ENCODE measurements at places on chromosomes 11 and 22.
A peak's percentile ranks its signal among the peaks of the same experiment; 100 is the strongest.

GRCh38 chr22:20499769-20500168 lies 4.2 kb upstream of the KLHL22 start:
- DNase-seq, result no peak

DNA sequence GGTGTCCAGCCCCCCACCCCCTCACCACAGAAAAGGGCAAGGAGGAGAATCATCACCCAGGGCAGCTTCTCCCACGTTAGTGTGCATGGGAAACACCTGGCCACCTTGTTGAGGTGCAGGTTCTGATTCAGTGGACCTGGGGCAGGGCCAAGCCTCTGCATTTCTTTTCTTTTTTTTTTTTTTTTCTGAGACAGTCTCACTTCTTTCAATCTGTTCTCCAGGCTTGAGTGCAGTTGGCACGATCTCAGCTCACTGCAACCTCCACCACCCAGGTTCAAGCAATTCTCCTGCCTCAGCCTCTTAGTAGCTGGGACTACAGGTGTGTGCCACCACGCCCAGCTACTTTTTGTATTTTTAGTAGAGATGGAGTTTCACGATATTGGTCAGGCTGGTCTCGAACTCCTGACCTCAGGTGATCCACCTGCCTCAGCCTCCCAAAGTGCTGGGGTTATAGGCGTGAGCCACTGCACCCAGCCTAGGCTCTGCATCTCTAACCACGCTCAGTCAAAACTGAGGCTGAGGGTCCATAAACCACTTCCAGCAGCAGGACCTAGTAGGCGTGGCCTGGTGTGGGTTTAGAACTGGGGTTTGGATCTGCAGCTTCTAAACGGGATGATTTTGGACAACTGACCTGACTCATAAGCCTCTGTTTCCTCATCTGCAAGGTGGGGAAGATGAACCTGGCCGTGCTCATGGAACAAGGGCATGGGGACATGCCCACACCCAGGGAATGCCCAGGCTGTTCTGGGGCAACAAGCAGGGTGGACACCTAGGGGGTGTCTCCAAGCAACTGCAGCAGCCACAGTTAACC lies 734 bp downstream of the ZP1 start:
- DNase-seq, result no peak

GRCh38 chr11:29282088-29282487 lies 734.7 kb downstream of the KCNA4 start:
- no peak for DNase-seq

- no peak for DNase-seq
Observed at GRCh38 chr11:66457826-66458225, 8.9 kb upstream of the PELI3 start.

- DNase-seq, result no peak
Observed at GRCh38 chr11:62046568-62047100, 77.2 kb upstream of the INCENP start.

DNA sequence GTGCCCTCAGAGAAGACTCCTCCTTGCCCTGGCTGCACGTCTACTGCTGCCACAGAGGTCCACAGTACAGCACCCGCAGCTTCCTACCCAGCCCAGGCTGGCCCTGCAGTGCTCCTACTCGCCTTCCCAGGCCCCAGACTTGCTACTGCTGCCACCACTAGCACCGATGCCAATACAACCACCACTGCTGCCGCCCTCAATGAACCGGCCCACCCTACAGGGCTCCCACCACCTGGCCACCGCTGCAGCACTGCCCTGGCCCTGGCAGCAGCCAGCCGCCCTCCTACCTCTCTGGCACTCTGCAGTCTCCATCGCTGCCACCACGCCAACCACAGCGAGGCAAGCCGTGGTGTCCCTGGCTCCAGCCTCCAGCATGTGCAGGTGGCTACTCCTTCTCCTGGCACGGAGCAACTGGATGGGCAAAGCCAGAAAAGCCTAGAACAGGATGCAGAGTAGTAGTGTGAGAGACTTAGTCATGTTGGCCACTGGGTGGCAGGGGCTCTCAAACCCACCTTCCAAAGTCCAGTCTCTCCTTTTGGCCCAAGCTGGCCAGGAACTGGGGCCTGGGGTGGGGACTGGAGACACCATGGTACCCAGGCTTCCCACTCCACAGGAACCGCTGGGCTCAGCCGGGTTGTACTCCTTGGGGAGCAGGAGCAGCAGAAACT lies 39.4 kb downstream of the C22orf42 start:
- DNase-seq, result no peak

- DNase-seq, result no peak
Observed at GRCh38 chr22:38032681-38033521, 24.3 kb upstream of the PICK1 start.

DNA sequence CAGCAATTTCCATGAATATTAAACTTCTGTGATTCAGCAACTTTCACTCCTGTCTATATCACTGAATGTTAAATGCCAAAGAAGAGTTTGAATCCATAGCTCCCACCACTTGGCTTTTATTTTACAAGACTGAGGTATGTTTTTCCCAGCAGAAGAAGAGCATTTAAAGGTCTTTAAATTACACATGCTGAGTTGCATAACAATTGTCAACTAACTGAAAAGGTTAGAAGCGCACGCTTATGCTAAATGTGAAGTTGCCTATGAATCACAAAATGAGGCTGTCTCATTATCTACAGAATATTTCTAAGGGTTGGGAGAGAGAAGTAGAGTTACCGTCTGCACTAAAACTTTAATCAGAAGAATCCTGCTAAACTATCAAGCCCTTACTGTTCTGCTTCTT lies 1086.3 kb downstream of the FAM181B start:
- DNase-seq, result no peak

- DNase-seq, result peak; percentile 82
Observed at GRCh38 chr22:44620129-44620840, 81.7 kb upstream of the PRR5 start.

DNA sequence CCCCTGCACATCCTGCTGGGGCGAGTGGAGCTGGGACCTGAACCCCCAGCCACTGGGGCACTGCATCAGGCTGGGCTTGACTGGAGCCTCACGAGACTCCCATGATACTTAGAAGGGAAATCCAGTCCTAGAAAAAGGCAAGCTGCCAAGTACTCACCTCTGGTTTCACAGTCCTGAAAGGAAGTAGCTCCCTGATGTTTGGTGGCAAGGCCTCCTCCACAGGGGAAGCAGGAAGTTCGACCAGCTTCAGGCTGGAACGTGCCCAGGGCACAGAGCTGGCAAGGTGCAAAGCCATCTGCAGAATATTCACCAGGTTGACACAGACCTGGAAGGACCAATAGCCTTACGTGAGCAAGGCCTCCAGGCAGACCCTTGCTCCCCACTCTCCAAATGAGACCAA lies 26.8 kb upstream of the NRIP3 start:
- no peak for DNase-seq

DNA sequence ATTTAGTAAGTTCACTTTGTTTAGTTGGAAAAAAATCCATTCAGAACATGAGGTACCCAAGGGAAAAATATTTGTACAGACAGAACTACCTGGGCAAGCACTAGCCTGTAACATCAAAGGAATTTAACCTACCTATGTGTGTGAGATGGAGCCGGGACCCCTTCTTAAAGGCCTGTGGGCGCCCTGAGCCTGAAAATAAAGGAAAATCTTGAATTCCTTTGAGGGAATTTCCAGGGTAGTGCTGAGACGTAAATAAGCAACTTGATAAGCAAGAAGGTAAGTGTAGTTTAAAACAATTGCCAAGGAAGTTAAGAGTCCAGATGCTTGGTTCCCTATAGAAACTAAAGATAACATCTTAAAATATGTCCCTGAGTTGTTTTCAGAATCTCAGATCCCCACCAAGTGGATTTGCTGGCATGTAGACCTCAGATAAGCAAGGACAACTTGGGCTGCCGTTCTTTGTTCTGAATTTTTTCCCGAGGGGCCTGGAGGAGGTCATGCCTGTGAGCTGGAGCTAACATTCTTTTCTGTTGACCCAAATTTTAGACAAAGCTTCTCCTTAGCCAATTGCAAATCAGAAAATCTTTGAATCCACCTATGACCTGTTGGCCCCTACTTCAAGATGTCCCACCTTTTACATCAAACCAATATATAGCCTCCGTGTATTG lies 31.0 kb downstream of the MED17 start:
- DNase-seq, result no peak

DNA sequence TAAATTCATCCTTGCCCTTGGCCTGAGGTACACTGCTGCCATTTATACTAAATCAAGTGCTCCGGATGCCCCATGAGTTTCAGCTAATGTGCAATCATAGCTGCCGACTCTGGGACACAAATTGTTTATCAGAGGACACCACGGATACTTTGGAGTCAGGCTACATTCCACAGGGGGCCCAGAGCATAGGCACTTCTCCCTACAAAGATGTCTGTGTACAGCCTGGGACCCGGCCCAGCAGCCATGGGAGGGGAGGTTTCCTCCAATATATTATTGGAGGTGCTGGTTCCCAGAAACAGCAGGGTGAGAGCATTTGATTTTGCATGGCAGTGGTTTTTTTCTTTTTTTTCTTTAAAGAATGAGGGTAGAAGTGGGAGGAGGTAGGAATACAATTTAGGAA lies 31.3 kb downstream of the HTR3B start:
- DNase-seq, result no peak

- DNase-seq, result no peak
Observed at GRCh38 chr11:59866397-59866796, at the start of gene TCN1. Gene TCN1, minus strand, starts transcription at chr11:59866487. Its CDS starts 17 bp downstream, at chr11:59866470.

DNA sequence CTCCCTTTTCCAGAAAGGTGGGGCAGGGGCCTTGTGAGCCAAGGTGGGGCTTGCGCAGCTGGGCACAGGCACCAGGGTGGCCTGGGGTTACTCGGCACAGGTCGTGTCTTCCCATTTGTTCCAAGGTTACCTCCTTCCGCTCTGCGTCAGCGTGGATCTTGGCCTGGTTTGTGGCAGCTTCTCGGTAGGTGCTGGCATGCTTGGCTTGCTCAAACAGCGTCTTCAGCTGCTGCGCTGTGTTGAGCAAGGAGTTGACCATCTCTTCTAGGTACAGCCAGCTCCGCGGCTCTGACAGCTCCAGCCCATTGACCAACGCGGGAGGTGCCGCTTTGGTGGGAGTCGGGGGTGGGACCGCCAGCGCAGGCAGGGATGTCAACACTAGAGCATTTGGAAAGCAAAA lies 20.6 kb downstream of the DEAF1 start:
- DNase-seq, result no peak

DNA sequence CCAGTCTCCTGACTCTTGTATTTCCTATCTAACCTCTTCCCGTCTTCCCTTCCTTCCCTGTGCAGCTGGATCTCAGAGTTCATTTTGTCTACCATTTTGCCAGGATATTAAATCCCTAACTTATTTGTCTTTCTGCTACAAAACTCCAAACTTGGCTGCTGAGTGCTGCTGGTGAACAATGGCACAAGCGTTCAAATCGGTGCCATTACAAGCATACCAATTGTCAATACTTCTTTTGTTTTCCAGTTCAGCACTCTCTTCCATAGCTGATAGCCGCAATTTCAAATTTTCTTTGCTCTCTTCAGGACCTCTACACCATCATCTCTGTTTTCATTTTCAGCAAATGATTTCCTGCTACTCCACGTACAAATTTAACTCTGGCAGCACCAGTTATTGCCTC lies 13.4 kb downstream of the IL18 start:
- no peak for DNase-seq

- no peak for DNase-seq
Observed at GRCh38 chr11:93039531-93040240, 70.2 kb downstream of the MTNR1B start.

DNA sequence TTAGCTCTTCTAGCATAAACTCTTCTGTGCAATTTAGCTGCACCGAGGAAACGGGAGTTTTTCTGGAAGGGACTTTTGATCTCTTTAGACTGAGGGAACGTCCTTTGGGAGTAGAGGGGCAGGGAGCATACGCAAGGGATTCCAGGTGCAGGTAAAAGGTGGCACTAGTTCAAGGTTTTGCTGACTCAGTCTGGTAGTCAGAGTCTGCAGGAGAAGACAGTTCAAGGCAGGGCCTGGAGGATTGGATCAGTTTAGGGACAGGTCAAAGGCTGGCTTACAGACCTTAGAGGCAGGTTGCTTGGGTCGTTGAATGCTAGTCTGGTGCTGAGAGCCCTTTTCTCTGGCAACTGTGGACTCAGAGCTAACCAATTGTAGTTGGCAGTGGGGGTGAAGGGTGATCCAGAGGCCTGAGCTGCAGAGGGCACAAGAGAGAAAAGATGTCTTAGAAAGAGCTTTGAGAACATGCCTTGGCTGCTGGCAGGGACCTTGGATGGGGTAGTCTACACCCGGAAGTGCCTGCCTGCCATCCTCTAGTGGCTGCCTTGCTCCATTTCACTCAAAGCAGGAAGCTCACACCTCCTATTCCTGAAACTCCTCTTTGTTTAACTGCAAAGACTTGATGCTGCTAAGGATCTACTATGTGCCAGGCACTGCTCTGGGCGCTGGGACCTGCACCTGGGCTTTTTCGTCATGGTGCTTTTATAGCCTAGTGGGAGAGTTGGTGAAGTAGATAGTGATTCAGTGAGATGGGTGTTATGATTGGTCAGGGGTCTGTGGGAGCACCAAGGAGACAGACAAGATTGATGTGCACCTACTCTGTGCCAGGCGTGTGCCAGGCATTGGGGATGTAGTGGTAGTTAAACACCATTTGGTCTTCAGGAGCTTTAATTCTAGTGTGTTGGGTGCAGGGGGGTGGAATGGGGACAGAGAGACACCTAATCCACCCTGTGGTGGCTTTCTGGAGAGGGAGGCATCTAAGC lies 17.1 kb downstream of the MIAT start:
- no peak for DNase-seq

- no peak for DNase-seq
Observed at GRCh38 chr11:125724125-125724524, 22.0 kb upstream of the PATE1 start.

DNA sequence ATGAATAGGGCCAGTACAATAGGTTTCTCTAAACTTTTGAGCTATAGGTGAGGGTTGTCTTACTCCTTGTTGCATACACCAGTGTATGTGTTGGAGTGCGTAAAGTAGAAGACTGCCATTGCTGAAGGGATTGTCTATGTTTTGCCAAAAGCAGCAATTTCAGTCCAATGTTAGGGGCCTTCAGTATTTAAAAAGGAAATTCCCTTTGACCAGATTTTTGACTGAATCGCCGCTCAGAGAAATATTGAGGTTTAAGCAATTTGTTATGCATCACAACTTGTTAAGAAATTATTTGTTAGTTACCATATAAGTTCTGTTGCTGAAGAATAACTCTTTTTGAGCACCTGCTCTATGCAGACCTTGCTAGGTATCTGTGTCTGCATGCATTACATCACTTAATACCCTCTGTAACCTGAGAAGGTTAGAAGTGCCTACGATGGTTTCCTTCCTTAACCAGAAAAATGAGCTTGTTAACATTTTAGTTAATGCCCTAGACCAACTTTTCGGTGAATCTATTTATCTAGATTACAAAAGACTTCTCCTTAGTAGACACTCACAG lies 33.9 kb downstream of the MMP20 start:
- no peak for DNase-seq

GRCh38 chr11:2432628-2433071 lies 11.7 kb downstream of the TRPM5 start:
- DNase-seq, result no peak

DNA sequence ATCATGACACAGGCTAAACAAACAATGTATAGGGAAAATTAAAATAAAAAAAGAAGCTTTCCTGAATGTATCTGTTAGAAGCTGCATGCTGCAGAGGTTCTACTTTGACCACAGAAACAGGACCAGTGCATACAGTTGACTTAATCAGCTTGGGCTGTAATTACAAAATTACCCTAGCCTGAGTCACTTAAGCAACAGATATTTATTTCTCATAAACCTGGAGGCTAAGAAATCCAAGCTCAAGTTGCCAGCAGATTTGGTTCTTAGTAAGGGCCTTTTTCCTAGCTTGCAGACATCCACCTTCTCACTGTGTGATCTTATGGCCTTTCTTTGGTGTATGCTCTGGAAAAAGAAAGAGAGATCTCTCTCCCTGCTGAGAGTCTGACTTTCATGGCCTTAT lies 946.5 kb upstream of the RAG2 start:
- DNase-seq, result no peak
